Lung microvascular endothelial cell (primary cell): ENCODE measurements at places on chromosomes 12 and 14.

DNA sequence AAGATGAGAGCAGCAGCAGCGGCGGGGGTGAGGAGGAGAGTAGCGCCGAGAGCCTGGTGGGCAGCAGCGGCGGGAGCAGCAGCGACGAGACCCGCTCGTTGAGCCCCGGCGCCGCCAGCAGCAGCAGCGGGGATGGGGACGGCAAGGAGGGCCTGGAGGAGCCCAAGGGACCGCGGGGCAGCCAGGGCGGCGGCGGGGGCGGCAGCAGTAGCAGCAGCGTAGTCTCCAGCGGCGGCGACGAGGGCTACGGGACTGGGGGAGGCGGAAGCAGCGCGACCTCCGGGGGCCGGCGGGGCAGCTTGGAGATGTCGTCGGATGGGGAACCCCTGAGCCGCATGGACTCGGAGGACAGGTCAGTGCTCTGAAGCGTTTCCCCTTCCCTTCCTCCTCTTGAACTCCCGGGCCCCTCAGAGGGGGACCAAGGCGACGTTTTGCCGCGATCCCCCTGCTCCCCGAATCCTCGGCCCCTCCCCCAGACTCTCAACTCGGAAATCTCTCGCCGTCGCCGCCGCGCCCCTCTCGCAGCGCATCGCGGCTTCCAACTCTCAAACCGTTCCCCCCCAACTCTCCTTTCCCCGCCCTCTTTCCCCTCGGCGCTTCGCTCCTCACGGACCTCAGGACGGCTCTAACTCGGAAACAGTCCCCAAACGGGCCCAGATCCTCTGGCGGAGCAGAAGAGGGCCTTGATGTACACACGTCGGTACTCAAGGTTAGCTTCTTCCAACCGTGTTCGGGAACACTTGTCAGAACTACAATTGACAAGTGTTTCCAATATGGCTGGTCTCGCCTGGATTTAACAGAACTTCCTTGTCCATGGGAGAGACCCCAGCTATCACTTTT lies 947 bp downstream of the AEBP2 start:
- DNase-seq, result peak; percentile 60

DNA sequence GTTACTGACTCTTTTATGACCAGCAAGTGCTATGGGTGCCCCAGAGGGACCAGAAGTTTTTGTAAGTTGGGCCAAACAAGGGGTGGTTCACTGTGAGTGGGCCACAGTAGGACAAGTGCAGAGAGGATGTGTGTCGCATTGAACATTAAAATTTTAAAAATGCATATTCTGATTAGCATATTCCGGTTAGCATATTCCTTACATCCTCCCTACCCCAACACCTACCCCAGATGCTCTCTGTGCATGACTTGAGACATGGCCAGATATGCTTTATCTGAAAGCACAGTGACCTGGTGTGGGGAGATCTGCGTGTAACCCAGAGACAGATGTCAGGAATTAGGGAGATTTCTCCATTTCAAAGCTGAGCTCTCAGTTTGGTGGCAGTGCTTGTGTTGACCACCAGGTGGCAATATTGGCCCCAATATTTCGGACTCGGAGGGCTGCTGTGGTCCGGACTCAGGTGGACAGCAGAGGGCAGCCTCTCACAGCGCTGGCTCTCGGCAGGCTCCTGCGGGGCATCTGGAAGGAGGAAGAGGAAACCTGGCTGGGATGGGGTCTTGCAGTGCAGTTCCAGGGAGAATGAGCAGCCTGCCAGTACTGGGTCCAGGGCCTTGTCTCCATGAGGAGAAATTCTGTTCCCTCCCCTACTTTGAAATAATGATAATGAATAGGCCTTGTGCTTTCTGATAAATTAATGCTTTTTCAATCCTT lies 1.6 kb upstream of the CEBPE start:
- DNase-seq, result peak; percentile 89

DNA sequence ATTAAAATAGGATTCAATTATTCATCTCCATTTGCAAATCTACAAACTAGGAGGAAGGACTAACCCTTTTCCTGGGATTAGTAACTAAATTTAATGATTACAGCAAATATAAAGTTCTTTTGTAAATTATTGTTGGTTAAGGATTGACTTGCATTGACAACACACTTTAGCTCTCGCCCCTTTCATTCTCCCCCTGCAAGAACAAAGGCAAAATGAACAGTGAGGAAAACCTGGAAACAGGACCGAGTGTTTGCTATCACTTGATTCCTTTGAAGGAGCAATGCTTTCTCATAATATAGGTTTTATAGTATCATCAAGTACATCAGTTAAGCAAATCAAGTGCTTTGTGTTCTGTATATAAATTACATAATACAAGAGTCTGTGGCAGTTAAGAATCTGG lies 7.4 kb upstream of the COX16 start:
- no peak for DNase-seq

GRCh38 chr12:32757157-32757556 lies 1.5 kb upstream of the YARS2 start:
- no peak for DNase-seq

DNA sequence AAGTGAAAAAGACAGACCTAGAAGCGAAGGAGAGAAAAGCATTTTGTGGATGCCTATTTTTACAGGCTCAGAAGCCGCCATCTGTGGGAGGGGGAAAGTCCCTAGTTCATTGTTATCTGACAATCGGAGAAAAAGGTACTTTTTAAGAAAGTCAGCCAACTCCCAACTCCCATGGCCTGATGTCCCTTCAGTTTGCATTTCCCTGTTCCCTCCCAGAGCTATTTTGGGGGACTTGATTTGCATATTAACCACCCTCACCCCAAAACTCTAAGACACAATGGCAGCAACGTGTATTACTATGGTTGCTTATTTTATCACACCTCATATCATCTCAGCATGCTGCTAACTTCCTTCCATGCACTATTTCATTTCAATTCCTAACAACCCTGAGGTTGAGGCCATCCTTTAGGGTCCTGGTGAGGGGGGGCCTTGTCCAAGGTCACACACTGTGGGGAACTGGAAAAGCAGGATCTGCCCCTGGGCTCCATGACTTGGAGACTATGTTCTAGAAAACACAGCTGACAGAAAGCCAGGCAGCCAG lies 18.7 kb downstream of the HVCN1 start:
- DNase-seq, result no peak

DNA sequence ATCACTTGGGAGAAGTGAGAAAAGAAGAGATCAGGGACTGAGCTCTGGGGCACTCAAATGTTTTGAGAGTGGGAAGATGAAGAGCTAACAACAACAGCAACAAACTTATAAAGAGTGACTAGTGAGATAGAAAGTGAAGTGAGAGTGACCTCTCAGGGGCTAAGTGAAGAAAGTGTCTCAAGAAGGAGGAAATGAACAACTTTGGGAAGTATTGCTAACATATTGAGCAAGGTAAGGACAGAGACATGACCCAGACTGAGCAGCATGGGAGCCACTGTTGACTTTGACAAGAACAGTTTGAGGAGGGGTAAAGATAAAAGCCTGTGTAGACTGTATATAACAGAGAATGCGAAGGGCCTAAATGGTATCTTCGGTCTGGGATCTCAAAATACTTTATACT lies 155.1 kb upstream of the BTG1 start:
- DNase-seq, result no peak

DNA sequence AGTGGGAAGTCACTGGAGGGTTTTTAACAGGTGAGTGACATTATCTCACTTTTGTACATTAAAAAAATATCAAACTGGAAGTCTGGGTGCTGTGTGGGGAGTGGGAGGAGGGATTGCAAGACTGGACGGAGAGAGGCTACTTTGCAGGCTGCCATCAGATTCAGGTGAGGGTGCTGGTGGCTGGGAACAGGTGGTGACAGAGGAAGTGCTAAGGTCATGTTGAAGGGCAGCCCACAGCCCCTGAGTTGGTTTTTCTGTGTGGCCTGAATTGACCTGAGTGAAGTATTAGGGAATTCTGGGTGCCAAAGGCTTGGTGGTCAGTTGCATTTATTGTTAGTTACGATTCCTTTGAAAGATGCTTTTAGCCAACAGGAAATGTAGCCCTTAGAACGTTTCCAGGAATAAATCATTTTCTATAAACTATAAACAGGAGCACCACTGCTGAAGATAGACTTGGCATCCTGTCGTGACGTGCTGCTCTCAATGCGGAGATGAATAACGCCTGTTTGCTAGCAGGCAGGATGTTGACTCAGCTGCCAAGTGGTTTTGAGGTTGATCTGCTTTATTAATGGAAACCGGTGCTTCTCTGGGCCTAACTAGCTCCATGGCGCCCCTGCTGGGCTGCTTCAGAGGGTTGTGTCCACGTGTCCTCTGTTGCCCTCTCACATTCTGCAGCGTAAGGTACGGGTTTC lies 707.5 kb upstream of the TMEM132C start:
- DNase-seq, result peak; percentile 49

DNA sequence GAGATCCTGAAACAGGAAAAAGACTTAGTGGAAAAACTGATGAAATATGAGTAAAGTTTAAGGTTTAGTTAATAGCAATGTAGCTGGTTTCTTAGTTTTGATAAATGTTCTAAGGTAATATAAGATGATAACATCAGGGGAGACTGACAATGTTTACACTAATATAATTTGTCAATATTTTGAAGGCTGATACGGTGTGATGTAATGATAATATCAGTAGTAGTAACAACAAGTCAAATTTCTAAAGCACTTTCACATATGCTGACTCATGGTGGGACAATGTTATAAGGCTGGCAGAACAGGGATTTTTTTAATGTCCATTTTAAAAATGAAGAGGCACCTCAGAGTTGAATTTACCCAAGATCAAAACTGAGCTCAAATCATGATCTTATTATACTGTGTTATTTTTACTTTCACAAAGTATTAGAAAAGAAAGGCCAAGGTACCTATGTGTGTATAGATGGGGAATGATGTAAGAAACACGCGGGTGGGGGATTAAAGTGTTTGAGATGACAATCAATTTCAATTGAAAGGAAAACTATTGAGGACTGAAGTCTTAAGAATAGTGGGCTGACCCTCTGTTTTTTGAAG lies 2.4 kb upstream of the FLRT2 start:
- DNase-seq, result peak; percentile 61

- DNase-seq, result no peak
These were observed 71.9 kb upstream of the NCOR2 start for GRCh38 chr12:124639122-124639806.

DNA sequence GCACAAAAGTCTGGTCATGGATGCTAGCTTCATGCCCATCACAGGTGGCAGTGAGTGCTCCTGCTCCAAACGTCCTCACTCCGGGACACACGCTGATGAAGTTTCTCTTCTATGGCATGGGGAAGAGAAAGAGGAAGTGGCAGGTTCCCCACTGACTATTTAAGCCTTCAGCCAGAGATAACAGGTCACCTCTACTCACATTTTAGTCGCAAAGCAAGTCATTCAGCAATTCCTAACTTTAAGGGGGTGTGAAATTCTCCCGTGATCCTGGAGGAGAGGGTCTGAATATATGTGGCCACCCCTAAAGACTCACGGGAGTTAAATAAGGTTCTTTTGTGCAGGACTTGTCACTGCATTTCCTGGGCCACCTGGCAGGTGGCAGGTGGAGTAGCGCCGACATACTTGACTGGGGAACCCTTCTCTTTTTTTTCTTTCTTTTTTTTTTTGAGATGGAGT lies 18.8 kb upstream of the RCOR1 start:
- no peak for DNase-seq

DNA sequence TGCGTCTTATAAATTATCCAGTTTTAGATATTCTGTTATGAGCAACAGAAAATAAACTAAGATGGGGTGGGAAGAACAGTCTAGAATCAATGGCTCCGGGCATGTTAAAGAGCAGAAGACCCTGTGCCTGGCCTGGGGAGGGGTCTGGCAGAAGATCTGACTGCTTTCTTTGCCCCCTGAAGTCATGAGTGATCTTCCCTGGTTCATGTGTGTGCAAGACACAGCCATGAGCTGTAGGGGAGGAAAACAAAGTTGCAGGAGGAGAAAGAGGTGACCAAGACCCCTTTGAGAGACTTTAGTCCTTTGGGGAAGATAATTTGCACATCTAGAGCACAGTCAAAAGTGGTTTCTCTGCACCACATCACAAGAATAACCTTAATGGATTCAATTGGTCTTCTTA lies 4.8 kb downstream of the LACRT start:
- DNase-seq, result no peak

DNA sequence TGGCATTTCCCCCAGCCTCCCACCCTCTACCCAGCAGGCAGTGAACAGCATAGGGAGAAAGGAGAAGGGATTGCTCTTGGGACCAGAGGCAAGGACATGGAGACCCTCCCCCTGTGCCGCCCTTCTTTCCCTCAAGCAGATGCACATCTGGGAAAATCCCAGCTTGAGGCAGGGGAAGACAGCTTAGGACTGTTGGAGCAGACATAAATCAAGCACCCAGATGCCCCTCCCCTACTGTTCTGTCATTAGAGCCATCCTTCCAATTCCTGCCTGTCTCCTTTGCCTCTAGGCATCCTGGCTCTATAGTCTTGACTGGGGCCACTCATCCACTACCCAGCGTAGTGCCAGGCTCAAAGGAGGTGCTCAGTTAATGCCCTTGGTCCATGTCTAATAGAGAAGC lies 7.5 kb upstream of the CISTR start:
- no peak for DNase-seq

DNA sequence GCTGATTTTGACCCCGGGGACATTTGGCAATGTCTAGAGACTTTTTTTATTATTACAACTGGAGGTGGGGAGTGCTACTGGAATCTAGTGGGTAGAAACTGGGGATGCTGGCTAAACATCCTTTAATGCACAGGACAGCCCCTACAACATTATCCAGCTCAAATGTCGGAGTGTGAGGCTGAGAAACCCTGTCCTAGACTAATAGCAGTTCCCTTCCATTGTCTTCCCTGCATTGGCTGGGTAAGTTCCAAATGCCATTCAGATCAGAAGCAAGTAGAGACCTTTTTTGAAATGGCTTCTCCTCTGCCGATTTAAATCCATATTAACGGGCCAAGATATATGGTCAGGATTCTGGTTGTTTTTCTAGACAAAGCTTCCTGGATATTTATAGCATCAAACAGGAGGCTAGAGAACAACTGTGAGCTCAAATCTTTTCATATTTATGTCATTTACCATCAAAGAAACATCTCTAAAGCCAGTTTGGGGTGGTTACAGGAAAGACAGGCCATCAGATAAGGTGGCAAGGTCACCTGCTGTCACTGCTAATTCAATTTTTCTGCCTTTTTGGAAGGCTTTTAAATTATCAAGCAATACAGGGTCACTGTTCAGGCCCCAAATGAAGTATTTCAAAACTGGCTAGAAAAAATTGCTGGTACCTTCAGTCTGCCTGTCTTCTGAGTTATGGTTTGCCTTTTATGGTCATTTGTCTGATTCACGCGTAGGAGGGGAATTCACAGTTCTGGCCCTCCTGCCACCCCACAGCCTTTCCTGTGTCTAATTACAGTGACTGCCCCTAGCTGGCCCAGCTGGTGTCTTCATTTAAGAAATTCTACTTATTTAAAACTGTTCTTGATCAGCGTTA lies 20.1 kb upstream of the AKAP5 start:
- DNase-seq, result peak; percentile 82

GRCh38 chr12:53346491-53346890 lies 10.3 kb upstream of the SP7 start:
- DNase-seq, result no peak

- DNase-seq, result peak; percentile 28
These were observed 145.8 kb downstream of the MIPOL1 start for GRCh38 chr14:37343307-37344094.

- no peak for DNase-seq
These were observed 407.0 kb upstream of the MGAT4C start for GRCh38 chr12:86663173-86663572.
